ENCODE measurements at places on chromosomes 1 and 21.
A peak's percentile ranks its signal among the peaks of the same experiment; 100 is the strongest.

- no peak for DNase-seq
These were observed 10.8 kb upstream of the THEM4 start for GRCh38 chr1:151920149-151920548.

- no peak for DNase-seq
These were observed 31.0 kb downstream of the TMCC2 start for GRCh38 chr1:205258719-205259118.

- peak; percentile 48 for DNase-seq
These were observed 90.7 kb upstream of the VAMP3 start for GRCh38 chr1:7680207-7680954.

DNA sequence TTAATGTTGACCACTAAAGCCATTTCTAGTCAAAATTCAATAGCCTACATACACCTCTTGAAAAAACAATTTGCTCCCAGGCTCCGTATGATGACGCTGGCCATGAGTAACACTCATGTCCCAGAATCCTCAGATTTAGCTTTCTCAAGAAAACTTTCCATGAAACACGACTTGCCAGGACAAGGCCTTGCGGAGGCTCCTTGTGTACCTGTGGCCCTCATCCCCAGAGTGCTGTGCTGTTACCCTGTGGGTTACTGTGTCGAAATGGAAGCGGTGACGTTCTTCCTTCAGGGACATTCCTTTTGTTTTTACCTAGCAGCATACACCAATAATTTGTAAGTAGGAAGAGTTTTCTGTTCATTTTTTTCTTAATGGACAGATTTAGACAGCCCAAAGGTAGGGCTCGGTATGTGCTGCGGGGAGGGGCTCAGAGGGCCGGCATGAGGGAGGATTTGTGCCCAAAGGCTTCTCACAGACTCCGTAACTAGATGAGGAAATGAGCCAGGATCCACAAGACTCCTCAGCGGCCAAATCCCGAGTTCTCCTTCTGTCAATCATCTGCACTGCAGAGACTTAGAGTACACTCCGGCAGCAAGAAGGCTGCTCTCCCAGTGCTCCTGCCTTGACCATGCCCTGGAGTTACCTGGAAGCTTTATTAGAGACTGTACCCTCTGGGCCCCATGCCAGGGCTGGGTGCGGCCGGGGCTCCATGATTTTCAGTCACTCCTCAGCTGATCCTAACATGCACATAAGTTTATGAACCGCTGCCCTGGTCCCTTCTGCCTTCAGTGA lies 17.8 kb downstream of the GNG12 start:
- DNase-seq, result no peak

DNA sequence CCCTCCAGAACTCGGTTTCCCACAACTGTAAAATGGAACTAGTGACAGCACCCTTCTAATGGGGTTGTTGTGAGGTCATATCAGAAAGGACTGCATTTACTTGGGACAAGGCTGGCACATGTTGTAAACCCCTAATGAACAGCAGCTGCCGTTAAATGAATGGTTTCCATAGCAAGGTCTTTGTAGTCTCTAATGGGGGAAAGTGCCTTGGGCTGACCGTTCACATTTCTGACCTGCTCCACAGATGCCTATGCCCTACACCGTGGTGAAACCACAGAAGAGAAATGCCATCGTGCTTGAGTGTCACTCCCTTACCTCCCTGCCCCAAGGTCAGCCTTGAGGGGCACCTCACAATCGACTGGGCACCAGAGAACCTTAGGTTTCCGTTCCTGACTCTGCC lies 143.1 kb downstream of the ZSCAN20 start:
- DNase-seq, result no peak
